ENCODE measurements at places on chromosomes 3 and 15.

- DNase-seq = no peak
Observed at GRCh38 chr3:127822682-127823425, 539 bp upstream of the MGLL start.

GRCh38 chr15:72685925-72686794 lies at the start of the genes BBS4 and HIGD2B:
BBS4 (plus strand) TSS chr15:72686207; CDS start chr15:72686228, 21 bp downstream.
HIGD2B (minus strand) TSS chr15:72686182; CDS start chr15:72676374, 9,808 bp downstream.
- DNase-seq = peak; percentile 81

GRCh38 chr15:80861731-80862170 lies 82.6 kb downstream of the CEMIP start:
- DNase-seq = peak; percentile 56

- DNase-seq = no peak
Observed at GRCh38 chr3:186603159-186603558, 9.7 kb upstream of the AHSG start.

DNA sequence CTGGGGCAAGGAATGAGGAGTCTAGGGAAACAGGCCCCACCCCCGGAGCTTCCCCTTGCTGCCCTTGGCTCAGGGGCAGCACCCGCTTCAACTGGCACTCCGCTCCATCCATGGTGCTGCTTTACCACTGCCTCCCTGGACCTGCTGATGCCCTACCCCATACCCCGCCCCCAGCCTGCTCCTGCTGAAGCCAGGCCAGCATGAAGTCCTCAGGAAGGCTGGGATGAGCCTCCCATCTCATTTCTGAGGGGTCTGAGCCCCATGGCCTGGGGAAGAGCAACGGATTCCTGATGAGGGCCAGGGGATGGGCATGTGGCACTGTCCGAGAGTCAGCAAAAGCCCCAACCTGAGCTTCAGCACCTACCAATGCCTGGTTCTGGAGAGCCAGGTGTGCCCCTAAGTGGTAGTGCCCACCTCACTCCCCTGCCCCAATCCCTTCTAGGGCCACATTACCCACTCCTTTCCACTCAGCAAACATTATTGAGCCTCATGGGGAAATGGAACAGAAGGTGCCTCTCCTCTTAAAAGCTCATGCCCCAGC lies 21.0 kb downstream of the SEC61A1 start:
- DNase-seq = no peak

- no peak for DNase-seq
Observed at GRCh38 chr3:53800041-53800906, 45.9 kb downstream of the CHDH start.

DNA sequence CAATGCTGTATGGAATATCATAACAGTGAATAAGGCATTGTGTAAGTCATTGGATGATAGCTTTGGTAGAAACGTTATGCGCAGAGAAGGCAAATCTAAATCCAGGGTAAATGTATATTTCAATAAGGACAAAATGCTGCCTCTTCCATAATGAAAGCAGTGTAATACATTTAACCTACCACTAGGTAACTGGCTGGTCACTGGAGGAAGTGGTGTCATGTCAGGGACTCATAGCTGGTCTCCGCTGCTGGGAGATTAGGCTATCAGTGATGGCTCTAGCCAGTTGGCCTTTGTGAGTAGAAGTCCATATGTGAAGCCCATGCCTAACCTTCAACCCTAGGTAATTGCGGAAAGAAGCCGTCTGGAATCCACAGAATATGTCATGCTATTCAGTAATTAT lies 140.9 kb downstream of the NLGN1 start:
- DNase-seq = no peak

GRCh38 chr3:9947025-9947995 lies 4.9 kb downstream of the PRRT3 start:
- DNase-seq = peak; percentile 50

- no peak for DNase-seq
Observed at GRCh38 chr3:52399593-52399992, 45.3 kb downstream of the SEMA3G start.

- DNase-seq = no peak
Observed at GRCh38 chr3:104916971-104917370, 449.7 kb upstream of the ALCAM start.

- no peak for DNase-seq
Observed at GRCh38 chr15:96093063-96093462, 237.4 kb upstream of the NR2F2 start.

GRCh38 chr3:53696401-53697172 lies 149.6 kb downstream of the CHDH start:
- DNase-seq = peak; percentile 50

GRCh38 chr3:187014417-187014864 lies 84.1 kb downstream of the ST6GAL1 start:
- peak; percentile 25 for DNase-seq

- DNase-seq = no peak
Observed at GRCh38 chr3:23508464-23508863, 297.3 kb upstream of the UBE2E1 start.

DNA sequence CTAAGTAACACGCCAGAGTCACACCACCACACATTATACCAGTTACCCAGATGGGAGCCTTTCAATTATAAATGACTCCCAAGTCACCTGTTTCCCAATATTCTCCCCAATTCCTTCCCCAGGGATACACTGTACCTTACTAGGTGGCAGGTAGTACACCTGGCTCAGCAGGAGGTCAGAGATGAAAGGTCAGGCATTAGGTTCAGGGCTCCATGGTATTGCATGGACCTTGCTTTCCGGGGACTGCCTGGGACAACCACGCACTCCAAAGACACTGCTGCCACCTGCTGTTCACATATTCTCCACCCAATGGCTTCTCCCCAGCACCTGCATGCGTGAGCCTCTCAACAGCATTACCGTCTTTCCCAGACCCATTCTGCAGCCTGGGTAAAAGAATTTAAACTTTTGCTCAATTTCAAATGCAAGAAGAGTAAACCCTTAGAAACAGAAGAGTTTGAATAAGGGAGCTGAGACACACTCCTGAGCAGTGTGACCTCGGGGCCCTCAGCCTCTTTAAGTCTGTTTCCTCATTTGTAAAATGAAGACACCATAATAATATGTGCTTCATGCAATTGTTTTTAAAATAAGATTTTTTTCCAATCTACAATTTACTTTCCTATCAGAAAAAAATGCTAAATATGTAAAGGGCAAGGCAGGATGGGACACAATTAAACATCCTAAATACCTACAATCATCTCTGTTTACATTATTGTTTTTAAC lies 28.0 kb upstream of the LACTB start:
- DNase-seq = peak; percentile 83

DNA sequence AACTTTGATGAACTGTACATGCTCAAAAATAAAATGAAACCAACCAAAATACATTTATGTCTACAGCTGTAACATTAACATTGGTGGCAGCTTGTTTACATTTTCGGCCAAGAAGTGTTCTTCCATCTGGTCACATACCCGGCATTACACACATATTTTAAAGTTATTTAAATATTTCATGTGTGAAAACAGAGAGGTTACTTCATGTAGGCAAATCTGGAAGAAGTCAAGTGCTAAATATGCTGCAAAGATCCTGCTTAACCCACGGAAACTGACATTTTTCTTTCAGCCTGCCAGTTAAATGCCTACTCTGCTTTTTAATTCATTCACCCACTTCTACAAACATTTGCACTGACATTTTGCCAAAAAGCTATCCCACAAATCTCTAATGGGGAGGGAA lies 69.7 kb downstream of the MB21D2 start:
- DNase-seq = peak; percentile 48

- no peak for DNase-seq
Observed at GRCh38 chr3:58158442-58159153, 52.2 kb downstream of the DNASE1L3 start.

- no peak for DNase-seq
Observed at GRCh38 chr3:64038253-64038767, 15.0 kb upstream of the PSMD6 start.

DNA sequence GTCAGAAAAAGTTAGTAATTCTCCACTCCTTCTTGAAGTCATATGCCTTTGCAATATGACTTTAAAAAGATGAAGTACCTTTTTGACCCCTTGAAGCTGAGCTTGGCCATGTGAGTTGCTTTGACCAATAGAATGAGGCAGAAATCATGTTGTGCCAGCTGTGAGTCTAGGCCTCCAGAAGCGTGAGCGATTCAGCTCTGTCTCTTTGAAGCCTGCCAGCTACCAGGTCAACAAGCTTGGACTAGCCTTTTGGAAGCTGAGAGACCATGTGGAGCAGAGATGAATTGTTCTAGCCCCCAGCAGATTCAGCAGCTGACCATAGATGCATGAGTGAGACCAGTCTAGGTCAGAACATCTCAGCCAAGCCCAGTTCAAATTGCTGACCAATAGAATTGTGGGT lies 69.8 kb upstream of the EOMES start:
- no peak for DNase-seq

DNA sequence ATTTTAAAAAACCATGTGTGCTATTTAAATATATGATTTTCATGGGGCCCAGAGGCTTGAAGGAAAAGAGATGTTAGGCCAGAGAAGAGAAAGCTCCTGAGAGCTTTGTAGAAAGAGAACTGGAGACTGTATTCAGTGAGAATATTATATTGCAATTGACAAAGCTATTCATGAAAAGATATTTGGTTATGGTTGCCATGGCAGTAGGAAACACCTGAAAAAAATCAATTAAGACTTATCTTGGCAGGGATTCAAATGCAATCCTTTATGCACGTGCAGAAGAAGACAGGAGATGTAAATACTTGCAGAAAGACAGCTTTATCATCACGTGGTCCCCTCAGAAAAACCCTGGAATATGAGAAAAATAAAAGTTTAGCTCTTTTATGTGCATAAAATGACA lies 636.0 kb upstream of the TBL1XR1 start:
- no peak for DNase-seq

DNA sequence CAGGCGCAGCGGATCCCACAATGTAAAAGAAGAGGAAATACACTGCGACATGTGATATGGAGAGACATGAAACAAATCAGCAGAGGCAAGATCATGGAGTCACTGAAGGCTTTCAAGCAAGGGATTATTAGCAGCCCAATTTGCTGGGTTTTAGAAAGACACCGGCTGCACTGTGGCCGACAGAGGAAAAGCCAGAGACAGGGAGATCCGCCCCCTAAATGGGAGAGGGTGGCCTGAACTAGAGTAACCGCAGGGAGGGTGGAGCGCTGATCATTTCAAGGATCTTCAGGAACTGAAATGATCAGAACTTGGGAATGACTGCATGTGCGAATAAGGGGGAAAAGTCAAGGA lies 612 bp upstream of the C15orf40 start:
- DNase-seq = no peak

GRCh38 chr3:179234199-179234598 lies 16.7 kb downstream of the KCNMB3 start:
- peak; percentile 30 for DNase-seq

DNA sequence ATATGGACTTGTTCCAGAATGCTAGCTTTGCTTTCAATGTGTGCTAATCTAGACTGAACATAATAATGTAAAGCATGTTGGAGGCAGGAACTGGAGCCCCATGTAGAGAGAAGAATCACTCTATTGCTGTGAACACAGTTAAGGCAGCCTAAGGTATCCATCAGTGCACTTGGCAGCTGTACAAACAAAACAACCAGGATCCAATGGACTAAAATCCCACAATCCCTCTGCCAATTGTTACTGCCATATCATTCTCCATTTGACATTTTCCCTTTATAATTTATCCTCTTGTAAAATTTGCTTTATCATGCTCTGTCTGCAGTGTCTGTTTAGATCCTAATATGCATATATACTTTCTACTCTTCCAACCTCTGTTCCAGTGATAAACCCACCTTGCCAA lies 756.8 kb upstream of the LMCD1 start:
- peak; percentile 5 for DNase-seq

DNA sequence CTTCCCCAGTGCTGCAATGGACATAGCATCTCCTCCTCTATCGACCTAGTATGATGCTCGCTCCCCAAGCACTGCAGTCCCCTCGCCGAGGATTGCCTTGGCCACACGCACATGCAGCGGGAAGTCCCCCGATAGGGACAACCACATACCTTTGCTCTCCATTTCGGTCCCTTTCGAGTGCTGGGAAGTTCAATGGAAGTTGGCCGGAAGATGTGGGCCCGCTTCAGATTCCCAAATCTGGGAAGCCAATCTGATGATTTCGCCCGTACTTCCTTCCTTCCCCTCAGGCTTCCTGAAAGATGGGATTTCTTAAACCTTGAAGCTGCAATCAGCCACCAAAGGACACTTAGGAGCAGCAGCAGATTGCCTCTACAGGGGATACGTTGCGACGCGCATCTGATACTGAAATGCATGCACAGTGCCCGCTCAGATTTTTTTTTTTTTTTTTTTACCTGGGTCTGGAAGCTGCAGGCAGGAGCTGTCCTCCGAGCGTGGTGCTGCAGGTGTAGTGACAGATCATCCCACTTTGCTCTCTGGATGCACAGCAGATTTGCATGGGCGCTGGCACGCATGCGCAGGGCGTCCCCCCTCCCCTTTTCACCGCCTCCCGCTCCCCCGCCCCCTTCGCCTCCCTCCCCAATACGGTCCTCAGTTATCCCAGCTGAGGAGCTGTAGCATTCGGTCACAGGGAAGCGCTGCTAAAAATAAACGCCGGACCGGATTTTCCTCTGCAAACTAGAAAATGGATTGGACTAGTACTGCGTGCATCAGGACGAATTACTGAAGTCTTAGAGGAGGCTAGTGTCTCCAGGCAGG lies at the start of gene FGF12:
FGF12 (minus strand) TSS at position 510 of the 816 bp plus-strand sequence.
- DNase-seq = peak; percentile 30

DNA sequence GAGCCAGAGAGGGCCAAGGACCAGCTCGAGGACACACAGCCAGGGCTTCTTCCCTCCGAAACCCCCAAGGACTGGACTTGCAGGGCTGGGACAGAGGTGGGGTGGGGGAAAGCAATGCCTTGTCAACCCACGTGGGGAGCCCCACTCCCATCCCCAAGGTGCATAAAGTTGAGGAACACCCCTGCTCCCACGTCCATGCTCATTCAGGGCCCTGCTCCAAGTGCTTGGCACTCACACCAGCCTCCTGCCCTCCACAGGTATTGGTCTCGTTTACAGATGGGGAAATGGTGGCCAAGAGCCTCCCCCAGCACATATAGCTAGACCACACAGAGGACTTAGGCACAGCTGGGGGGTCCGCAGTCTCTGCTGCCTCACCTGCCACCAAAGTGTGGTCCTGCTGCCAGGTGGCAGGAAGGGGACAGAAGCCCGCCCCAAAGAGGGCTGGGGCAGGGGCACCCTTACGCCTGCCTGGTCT lies 50.5 kb upstream of the CSPG4 start:
- DNase-seq = no peak

DNA sequence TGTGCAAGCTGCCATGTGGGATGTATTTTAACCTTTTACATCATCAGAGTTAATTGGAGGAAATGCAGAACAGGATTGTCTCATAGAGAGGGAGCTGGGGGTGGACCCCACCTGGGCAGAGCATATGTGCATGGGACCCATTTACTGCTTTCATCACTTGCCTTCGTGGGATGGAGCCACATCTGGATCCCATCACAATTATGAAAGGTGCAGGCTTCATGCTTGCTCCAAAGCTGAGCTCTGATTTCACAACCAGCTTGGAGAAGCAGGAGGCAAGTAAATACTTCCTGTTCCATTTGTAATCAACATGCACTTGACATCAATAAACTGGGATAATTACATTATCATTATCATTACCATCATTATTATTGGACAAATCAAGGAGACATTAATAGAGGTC lies 161.9 kb downstream of the ALDH1A2 start:
- no peak for DNase-seq

- DNase-seq = peak; percentile 79
Observed at GRCh38 chr15:48352474-48353072, 21.3 kb downstream of the DUT start.
